ENCODE measurements at places on chromosomes 13 and 19.
A peak's percentile ranks its signal among the peaks of the same experiment; 100 is the strongest.

GRCh38 chr13:28093881-28094280, 6.5 kb downstream of the FLT3 start:
- DNase-seq, result peak; percentile 84

DNA sequence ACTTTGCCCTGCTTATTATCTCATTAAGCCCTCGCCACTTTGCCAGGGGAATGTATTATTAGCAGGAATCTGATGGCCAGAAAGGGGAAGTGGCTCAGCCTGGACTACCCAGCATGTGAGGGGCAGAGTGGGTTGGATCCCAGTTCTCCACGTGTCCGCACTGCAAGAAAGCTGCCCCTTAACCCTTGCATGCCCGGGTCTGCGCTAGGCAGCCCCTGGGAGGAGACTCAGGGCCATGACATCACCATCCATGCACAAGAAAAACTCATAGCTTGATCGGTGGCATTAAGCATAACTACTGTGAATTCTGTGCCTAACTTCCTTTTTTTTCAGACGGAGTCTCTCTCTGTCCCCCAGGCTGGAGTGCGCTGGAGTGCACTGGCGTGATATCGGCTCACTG, 8.9 kb downstream of the CACNG8 start:
- peak; percentile 49 for DNase-seq

DNA sequence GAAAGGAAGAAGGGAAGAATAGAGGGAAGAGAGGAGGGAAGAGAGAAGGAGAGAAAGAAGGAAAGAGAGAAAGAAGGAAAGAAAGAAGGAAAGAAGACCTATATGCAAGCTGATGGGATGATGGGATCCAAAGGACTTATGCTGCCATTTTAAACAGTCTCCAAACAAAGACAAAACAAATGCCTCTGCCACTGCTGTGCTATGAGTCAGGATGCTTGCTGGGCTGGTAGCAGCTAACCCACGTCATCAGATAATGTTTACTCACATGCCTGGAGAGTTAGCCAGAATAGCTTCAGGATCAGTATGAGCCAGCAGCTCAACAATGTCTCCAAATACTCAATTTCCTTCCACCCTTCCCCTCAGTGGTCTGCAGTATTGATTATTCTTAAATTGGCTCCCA, 12.0 kb upstream of the ZNF274 start:
- no peak for DNase-seq

GRCh38 chr19:16378291-16378889, 53.8 kb downstream of the KLF2 start:
- no peak for DNase-seq

DNA sequence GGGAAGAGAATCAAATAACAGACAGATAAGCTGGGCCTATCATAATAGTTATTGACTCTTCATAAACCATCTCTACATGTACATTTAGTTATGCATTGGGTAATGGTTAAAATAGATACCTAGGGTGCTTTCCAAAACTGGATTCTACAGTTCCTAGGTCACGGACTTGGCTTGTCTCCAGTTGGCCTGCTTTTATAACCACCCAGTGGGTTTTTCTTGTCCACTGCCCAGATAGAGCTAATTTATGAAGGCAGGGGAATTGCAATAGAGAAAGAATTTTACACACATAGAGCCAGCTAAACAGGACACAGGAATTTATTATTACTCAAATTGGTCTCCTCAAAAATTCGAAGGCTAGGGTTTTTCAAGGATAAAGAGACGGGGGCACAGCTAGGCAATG, 97.3 kb downstream of the FAM216B start:
- DNase-seq, result no peak

DNA sequence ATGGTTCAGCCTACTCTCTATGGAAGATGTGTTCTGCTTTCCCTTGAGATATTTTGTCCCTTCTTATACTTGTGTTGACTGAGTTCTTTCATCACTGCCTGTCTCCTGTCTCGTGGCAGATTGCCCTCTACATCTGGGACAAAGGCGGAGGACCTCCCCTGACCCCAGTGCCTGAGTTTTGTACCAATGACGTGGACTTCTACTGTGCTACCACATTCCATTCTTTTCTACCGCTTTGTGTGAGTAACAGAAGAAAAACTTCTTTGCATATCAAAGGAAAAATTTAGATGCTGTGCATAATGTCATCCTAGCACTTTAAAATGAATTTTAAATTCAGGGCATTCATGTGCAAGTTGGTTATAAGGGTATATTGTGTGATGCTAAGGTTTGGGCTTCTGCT, 74.6 kb downstream of the B3GLCT start:
- DNase-seq, result no peak

- no peak for DNase-seq
Observed at GRCh38 chr13:51068501-51068900, 42.6 kb downstream of the C13orf42 start.

DNA sequence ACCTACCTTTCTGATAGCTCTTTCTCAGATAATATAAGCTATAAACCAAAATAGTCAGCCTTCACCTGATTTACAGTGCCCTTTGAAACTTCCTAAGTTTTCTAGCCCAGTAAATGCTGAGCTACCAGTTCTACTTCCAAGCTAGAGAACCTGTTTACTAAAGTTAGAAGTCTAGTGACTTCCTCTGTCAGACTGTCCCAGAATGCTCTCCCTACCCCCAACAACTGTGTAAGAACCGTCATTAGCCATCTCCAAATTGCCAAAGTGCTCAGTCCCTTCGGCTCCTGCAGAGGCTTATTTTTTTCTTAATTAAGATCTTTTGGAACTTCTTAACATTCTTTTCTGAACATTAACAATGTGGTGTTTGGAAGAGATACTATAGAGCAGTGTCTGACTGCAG, 3.2 kb upstream of the ABCC4 start:
- no peak for DNase-seq
